Aorta (tissue), 5 donors: ENCODE measurements at places on chromosomes 4 and X. TPM values are rescaled to one million over a fixed set of nuclear protein-coding genes. Genes with fewer than 3 reads are reported as not detected.

GRCh38 chrX:98114021-98114420, 1230.3 kb downstream of the RPA4 start:
- DNase-seq: no peak

DNA sequence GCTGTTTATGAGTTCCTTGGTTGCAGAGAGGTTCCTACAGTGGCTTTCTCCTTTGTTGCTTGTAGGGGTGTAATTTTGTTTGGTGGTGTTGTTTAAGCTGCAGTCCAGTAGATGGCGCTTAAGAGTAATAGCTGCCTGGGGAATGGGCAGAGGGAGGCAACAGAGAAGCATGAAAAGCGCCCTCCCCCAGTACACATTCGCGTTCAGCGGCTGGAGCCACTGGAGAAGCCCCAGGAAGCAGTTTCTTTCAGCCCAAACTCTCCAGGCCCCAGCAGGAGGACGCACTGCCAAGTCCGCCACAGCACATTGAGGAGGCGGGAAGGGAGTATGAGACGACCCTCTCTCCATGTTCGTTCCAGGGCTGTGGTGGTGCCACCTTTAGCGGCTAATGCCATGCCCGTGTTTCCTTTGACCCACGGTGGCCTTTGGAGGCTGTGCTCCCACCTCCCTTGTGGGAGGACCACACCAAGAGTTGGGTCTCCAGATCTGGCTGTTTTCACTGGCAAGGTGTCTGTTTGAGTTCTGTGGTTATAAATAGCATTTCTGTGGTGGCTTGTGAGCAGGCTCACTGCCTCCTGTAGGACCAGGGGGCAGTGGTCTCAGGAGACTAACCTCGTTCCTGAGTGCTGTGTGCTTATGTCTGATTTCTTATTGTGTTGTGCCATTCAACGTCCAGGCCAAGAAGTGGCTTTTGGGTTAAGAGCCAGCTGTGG, 252.3 kb downstream of the ARHGAP10 start:
- peak; percentile 46 for DNase-seq

DNA sequence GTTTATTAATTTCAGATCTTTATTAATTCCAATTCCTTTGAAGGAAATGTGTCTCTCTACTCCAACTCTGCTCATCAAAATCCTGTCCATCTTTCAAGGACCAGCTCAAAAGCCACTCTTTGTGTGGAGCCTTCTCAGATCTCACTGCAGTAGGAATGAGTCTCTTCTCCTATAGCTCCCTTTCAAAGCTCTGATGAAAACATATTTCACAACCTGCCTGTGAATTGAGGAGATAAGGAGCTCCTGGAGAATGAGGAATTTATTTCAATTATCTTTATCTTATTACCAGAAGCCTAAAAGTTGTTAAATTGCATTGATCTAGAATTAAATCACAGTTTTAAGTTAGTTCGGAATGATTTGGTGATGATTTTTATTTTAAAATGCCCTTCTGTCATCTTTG, 92.6 kb upstream of the TRPC3 start:
- DNase-seq: no peak

DNA sequence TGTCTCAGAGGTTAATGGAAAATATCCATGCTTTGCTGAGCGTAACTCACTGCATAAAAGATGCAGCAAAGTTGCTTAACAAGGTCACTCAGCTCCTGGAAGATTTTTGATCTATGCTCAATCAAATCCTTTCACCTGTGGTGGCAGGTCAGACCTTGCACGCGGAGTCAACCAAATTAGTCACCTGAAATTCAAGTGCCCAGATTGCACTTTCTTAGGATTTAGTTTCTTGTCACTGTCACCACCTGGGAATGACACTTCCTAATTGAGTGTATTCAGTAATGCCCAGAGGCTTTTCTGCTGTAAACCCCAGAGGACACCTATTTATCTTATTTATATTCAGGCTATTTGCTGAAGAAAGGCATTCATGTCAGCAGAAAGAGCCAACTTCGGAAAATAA, 215.8 kb upstream of the SMIM31 start:
- no peak for DNase-seq

Gene SSX3
- total RNA-seq: not detected

Gene TLR6
- total RNA-seq: 12.8 TPM
